ENCODE measurements at places on chromosomes 7 and 10.

DNA sequence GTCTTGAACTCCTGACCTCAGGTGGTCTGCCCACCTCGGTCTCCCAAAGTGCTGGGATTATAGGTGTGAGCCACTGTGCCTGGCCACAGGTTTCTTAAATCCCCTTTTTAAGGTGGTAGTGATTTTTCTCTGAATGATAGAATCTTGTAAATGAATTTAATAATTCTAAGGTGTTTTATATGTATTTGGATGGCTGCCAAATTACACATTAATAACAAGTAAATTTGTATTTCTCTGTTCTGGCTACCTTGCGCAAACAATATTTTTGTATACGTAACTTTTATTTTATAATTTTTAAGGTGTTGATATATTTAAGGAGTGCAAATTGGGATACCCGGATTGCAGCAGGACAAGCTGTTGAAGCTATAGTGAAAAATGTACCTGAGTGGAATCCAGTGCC, 16.1 kb downstream of the BTAF1 start:
- no peak for DNase-seq

DNA sequence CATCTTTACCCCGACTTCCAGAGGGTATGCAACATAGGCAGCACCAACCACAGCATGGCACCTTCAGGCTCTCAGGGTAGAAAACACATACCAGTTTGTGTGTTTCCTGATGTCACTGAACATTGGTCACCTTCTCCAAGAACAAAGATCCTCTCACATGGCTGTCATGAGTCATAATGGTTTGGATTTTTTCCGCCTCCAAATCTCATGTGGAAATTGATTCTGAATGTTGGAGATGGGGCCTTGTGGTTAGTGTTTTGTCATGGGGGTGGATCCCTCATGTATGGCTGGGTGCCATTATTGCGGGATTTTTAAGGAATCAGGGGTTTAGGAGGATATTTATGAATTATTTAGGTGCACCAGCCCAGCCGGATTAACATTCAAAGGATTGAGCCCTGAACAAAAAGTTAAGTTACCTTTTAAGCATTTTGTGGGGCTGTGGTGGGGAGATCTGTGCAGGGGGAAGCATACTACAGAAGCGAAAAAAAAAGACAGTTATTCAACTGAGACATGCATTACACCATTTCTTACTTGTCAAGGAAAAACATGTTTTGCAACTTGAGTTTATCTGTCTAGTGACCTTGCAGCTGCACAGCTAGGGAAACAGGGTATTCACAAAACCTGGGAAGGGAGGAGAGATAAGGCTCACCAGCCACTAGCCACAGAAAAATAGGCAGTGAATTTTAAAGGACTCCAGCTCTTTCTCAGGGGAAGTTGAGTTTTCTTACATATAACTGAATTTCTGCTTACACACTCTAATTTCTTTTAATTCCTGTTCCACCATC, 774.1 kb upstream of the AUTS2 start:
- DNase-seq = no peak

GRCh38 chr7:16734148-16734726, 19.3 kb upstream of the TSPAN13 start:
- no peak for DNase-seq

DNA sequence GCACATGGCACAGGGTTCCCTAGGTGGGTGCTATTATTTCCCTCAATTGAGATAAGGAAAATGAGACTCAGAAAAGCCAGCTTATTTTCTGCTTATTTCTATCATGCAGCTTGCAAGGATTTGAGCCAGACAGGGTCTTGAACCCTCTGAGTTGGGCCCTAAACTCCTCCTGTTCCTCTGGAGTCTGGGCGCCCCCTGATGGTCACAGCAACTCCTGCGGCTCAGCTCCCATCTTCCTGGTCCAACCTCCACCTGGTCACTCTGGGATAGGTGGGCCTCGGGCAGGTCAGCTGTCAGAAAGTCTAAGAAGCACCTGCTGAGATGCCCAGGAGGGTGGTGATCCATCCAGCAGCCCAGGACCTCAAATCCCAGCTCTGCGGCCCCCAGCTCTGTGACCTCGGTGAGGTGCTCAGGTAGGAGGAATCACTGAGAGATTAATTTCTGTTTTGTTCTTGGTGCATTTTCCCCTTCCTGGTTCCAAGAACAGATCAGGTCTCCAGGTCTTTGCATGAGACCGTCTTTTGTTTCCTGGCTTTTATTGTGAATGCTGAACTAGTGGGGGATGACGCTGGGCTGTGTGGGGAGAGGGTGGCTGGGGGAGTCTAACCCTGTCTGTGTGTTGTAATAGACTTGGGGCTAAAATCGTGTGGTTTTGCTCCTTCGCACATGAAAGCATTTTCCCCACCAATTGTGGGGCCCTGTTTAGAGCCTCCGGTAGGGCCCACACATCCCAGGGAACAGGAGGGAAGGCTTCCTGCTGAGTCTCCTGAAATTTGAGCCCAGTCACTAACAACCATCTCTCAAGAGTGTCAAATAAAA, 32.8 kb downstream of the TMEM130 start:
- no peak for DNase-seq

DNA sequence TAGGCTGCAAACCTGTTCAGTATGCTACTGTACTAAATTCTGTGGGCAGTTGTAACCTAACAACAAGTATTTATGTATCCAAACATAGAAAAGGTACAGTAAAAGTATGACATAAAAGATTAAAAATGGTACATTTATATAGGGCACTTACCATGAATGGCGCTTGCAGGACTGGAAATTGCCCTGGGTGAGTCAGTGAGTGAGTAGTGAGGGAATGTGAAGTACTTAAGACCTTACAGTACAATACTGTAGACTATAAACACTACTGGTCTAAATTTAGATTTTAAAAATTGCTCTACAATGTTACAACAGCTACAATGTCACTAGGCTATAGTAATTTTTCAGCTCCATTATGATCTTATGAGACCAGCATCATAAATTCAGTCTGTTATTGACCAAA, 146.0 kb upstream of the GNAI1 start:
- no peak for DNase-seq

DNA sequence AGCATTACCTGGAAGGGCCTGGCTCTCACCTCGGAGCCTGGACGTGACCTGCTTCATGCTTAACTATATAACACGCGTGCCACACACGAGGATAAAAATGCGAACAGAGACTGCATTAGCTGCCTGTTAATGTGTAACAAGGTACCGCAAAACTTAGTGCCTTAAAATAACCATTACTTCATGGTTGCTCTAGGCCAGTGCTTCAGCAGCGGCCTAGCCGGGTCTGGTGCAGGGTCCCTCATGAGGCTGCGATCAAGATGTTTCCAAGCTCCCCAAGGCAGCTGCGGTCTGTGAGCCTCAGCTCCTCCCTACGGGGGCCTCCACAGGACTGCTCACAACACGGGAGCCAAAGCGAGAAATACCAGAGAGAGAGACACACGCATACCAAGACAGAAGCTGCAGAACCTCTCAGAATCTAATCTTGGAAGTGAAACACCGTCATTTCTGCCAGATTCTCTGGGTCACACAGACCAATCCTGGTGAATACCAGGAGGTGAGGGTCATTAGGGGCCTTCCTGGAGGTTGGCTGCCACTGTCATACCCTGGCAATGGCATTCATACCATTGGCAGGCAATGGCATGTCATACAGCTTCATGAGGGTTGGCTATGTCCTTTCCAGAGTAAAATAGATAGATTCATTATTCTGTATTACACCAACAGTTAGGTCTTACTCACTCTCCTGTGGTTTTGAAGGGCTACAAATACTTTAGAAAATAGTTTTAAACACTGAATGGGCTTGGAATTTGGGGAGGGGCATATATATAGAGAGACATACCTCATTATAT, 94.5 kb downstream of the HIPK2 start:
- DNase-seq = no peak

GRCh38 chr7:101824440-101824839, 7.0 kb downstream of the CUX1 start:
- no peak for DNase-seq

DNA sequence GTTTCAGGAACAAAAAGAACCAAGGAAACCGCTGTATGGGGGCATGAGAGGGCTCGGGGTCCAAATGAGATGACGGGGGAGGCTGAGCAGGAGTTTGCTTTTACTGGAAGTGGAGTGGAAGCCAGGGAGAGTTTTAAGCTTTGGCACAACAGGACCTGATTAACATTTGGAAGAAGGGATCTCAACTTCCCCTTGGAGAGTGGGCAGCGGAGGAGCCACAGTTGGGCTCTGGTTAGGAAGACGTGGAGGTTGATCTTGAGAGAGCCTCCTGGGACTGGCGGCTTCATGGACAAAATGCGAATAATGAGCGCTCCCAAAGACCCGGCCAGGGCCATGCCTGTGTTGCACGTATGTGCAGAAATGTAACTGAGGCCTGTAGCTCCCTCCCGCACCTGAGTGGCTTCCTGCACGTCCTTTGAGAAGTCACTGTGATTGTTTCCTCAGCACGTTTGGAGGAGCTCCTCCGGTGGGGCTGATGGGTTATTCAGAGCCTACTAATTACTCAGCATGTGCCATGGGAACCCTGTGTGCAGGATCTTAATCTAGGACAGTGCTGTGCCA, 595.3 kb upstream of the MGMT start:
- DNase-seq = no peak

DNA sequence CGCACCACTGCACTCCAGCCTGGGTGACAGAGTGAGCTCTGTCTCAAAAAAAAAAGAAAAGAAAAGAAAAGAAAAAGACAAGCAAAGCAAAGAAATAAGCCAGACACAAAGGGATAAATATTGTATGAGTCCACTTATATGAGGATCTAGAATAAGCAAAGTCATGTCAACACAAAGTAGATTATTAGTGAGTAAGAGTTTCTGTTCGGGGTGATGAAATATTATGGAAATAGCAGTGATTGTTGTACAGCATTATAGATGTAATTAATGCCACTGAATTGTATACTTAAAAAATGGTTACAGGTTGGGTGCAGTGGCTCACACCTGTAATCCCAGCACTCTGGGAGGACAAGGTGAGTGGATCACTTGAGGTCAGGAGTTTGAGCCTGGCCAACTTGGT, 83.2 kb downstream of the HIP1 start:
- DNase-seq = no peak

DNA sequence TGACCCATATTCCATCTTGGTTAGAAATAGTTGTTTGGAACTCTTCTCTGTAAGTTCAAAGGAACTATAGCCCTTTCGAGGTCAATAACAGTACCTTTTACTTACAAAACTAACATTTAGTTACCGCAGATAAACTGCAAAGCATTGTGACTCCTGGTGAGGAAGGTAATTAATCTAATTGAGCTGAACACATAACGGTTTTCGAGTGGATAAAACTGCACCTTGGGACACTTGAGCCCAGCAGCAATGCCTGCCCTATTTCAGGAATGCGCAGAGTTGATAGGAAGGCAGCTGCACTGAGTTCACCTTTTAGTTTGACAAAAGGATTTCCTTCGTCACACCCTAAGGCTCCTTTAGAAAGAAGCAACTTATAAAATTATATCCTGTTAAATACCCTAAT, 75.4 kb downstream of the JAZF1 start:
- DNase-seq = no peak

All from stimulated activated CD4-positive, alpha-beta T cell treated with anti-CD3 and anti-CD28 coated beads, Interleukin-15, amount 100 ng/mL, for 1 hour (primary cell).